ENCODE measurements at places on chromosomes 2 and 18. TPM values are rescaled to one million over a fixed set of nuclear protein-coding genes. Genes with fewer than 3 reads are reported as not detected.

DNA sequence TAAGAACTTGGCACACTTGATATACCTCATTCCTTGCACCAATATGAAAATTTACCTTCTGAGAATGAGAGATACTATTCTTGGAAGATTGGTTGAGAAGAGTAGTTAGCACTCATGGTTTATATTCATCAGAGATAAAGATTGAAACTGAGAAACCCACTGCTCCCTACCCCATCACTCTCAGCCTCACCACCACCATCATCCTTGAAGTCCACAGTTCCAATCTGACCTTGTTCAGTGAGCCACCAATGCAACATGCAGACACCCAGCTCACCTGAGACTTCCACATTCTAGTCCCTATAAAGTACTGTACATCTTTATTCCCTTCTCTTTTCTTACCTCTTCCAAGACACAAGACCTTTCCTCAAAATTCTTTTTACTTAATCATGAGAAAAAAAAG, 869.0 kb downstream of the TRIB2 start:
- H3K4me3 ChIP-seq, result no peak overlapping the region
- H3K27me3 ChIP-seq, result no peaks in the 10 kb centered on the region
- no peak overlapping the region for H3K27ac ChIP-seq
- DNase-seq, result no peak

The SAP130 gene
- 14.7 TPM for total RNA-seq

DNA sequence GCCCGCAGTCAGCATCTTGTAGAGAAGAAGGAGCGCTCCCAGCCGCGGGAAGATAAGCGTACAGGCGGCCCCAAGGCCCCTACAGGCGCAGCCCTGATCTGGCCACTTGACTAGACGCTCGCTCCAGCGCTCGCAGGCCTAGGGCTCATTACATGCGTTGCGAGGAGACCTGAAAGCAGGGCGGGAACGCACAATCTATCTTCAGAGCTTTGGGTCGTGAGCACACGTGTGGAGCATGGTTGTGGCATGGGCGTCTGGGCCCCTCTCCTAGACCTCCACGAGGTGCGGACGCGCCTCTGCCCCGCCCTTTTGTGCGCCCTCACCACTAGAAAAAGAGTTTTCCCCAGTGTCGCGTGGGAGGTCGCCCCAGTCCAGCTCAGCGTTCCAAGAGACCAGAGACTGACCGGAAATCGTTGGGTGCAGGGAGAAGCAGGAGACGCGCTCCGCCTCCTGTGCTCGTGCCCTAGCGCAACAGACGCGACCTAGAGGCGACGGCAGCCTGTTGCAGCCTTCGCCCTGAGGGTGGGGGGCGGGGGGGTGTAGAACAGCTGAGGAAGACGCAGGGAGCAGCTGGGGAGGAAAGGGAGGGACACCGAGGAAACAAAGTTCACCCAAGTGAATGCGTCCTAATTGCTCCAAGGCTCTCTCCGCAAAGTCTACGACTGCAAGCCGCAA, 12.6 kb downstream of the NR4A2 start:
- H3K4me1 ChIP-seq, result no peaks in the 10 kb centered on the region
- H3K27ac ChIP-seq, result peak overlapping the region; percentile 87
- H3K36me3 ChIP-seq, result no peaks in the 10 kb centered on the region
- peak; percentile 88 for DNase-seq
- peak overlapping the region; percentile 14 for H3K4me3 ChIP-seq
- no peaks in the 10 kb centered on the region for H3K27me3 ChIP-seq

DNA sequence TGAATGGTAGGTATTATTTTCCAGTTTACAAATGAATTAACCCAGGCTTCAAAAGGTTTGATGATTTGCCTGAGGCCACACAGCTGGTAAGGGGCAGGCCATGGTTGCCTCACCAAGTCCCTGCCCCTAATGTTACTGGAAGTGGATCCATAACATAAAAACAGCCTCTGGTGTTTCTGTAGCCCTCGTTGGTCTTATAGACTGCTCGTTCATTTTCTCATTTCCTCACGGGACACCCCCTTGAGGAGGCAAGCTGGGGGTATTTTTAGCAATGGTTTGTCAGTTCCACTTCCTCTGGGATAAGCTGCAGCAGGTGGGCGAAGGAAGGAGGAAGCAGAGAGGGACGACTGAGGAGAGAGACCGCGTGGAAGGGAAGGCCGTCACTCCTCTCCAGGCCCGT, 32.9 kb upstream of the NDUFV2 start:
- no peak overlapping the region for H3K27ac ChIP-seq
- peaks cover 4% of the 10 kb centered on the region for H3K4me1 ChIP-seq
- H3K27me3 ChIP-seq, result no peaks in the 10 kb centered on the region
- DNase-seq, result no peak

DNA sequence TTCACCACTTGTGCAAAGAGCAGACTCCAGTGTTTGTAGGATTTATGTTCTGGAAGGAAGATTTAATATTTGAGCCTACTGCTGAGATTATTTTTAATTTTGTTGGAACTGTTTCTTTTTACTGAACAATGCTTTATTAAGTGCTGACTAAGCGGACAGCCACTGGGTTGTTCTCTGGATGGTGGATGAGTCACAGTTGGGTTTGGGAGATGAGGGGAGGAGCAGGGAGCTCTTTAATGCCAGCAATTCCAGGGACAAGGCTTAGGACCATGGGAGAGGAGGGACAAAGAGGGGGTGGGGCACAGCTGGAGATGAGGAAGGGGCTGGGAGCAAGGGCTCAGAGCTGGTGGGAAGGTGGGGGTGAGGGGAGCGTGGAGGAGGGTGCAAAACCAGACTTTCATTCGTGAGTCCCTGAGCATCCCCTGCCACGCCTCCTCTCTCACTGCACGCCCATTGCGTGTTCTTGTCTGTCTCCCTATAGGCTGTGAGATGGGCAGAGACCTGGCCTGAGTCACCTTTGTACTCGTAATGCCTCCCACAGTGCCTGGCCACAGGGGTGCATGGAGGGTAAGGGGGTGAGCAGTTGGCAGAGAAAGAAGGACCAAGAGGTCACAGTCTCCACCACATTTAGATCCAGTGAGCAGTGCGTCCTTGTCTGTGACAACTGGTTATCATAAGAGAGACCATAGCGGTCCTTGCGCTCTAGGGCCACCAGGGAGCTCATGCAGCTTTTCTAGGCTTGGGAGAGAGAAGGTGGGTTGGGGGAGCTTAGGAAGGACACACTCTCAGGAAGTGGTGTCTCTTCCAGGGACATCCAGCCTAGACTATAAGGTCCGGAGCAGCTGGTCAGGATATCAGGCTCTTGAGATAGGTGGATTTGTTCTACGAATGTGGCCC, 18.4 kb downstream of the SLC4A3 start:
- H3K4me1 ChIP-seq, result no peaks in the 10 kb centered on the region
- DNase-seq, result no peak
- no peak overlapping the region for H3K4me3 ChIP-seq

- no peaks in the 10 kb centered on the region for H3K27me3 ChIP-seq
- H3K36me3 ChIP-seq, result no peaks in the 10 kb centered on the region
- DNase-seq, result no peak
- H3K27ac ChIP-seq, result no peak overlapping the region
- H3K4me1 ChIP-seq, result no peaks in the 10 kb centered on the region
Observed at GRCh38 chr2:70753902-70754301, 14.1 kb downstream of the ADD2 start.

The GNLY gene
- not detected for total RNA-seq

The C2orf66 gene
- not detected for total RNA-seq

- no peaks in the 10 kb centered on the region for H3K27me3 ChIP-seq
- H3K4me3 ChIP-seq, result no peak overlapping the region
- H3K36me3 ChIP-seq, result no peaks in the 10 kb centered on the region
- H3K4me1 ChIP-seq, result peaks cover 5% of the 10 kb centered on the region
- no peak overlapping the region for H3K27ac ChIP-seq
Observed at GRCh38 chr2:85194780-85195480, 61.7 kb downstream of the TCF7L1 start.

The CTAGE1 gene
- total RNA-seq, result not detected

The KCNK3 gene
- total RNA-seq, result 5.6 TPM

- H3K27ac ChIP-seq, result no peak overlapping the region
- H3K4me3 ChIP-seq, result no peak overlapping the region
- DNase-seq, result no peak
Observed at GRCh38 chr2:235183786-235184185, 232.0 kb downstream of the SH3BP4 start.

DNA sequence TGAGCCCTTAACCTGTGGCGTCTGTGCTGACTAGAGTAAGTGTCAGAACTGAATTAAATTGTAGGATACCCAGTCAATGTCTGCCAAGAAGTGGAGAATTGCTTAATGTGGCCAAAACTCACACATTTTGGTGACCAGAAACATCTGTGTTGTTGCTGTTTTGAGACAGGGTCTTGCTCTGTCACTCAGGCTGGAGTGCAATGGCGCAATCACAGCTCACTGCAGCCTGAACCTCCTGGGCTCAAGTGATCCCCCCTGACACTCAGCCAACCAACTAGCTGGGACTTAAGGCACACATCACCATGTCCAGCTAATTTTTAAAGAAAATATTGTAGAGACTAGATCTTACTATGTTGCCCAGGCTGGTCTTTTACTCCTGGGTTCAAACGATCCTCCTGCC, 34.4 kb upstream of the RTN4 start:
- H3K27ac ChIP-seq, result no peak overlapping the region
- DNase-seq, result no peak
- H3K27me3 ChIP-seq, result no peaks in the 10 kb centered on the region

DNA sequence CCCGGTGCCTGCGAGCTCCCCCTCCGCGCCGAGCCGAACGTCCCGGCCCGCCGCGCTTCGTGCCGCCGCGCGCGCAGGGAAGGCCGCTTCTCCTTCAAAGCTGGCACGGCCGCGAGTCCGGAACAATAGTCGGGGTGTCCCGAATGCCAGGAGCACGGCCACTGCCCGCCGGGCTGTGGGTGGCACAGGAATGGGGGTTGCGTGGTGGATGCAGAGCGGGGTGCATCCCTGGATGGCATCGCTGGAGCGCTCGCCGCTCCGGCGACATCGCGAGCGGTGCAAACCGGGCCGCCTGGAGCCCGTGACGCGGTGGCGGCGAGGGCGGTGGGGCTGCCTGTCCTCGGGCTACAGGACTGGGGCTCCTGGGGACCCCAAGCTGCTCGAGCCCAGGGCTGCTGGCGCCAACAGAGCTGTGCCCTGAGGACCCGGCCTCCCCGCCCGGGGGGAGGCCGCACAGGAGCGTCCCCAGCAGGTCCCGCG, 1.1 kb upstream of the SATB2 start:
- peak overlapping the region; percentile 50 for H3K27ac ChIP-seq
- H3K27me3 ChIP-seq, result peaks cover 60% of the 10 kb centered on the region
- H3K4me1 ChIP-seq, result peaks cover 29% of the 10 kb centered on the region
- H3K36me3 ChIP-seq, result no peaks in the 10 kb centered on the region

- no peaks in the 10 kb centered on the region for H3K4me1 ChIP-seq
- no peaks in the 10 kb centered on the region for H3K36me3 ChIP-seq
- H3K27me3 ChIP-seq, result no peaks in the 10 kb centered on the region
- H3K27ac ChIP-seq, result no peak overlapping the region
Observed at GRCh38 chr2:229230256-229230655, 40.8 kb downstream of the PID1 start.

DNA sequence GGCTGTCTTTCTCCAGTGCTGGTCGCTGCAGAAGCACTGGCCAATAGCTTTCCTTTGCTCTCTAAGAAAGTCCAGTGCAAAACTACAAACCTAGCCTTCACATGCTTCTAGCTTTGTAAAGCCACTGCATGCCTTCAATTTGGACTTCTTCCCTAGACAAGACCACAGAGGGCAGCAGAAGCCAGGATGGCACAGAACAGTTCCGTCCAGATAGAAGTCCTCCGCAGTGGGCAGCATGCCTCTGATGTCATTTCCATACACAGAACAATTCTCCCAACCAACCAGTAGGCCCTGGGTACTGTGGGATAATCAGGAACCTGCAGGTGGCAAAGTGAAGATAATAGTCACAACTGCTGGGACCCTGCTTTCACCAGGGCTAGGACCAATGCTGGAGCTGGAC, 3.3 kb downstream of the ST6GAL2 start:
- peaks cover 15% of the 10 kb centered on the region for H3K4me1 ChIP-seq
- H3K4me3 ChIP-seq, result no peak overlapping the region
- no peaks in the 10 kb centered on the region for H3K27me3 ChIP-seq
- H3K36me3 ChIP-seq, result no peaks in the 10 kb centered on the region

GRCh38 chr2:230906471-230907230, 18.4 kb downstream of the GPR55 start:
- H3K4me3 ChIP-seq, result no peak overlapping the region
- no peak for DNase-seq
- H3K27me3 ChIP-seq, result no peaks in the 10 kb centered on the region

GRCh38 chr2:1170711-1171110, 220.1 kb downstream of the SNTG2 start:
- no peaks in the 10 kb centered on the region for H3K27me3 ChIP-seq
- H3K27ac ChIP-seq, result peak overlapping the region; percentile 30
- no peaks in the 10 kb centered on the region for H3K4me1 ChIP-seq
- DNase-seq, result no peak
- H3K4me3 ChIP-seq, result no peak overlapping the region
- H3K36me3 ChIP-seq, result no peaks in the 10 kb centered on the region

DNA sequence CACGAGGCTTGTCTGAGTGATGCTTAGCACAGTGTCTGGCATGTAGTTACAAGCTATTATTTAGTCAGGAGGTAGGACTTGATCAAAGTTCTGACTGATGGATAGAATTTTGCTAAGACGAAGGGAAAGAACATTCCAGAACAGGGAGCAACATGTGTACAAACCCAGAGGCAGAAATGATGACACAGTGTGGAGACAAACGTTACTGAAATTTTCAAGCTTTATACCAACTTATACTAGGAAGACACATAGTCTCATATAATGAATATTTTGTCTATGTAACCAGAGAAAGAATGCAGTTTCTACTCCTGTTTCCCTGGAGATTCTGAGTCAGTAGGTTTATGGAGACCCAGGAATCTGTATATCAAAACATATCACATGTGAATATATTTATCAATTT, 123.4 kb downstream of the FAM124B start:
- H3K27me3 ChIP-seq, result no peaks in the 10 kb centered on the region
- no peak for DNase-seq
- H3K4me1 ChIP-seq, result no peaks in the 10 kb centered on the region
- no peak overlapping the region for H3K4me3 ChIP-seq

GRCh38 chr2:133130548-133131246, 437.6 kb downstream of the NCKAP5 start:
- H3K27ac ChIP-seq, result no peak overlapping the region
- no peaks in the 10 kb centered on the region for H3K4me1 ChIP-seq
- no peaks in the 10 kb centered on the region for H3K27me3 ChIP-seq
- H3K4me3 ChIP-seq, result no peak overlapping the region
- no peaks in the 10 kb centered on the region for H3K36me3 ChIP-seq

GRCh38 chr18:58303363-58303762, 259.3 kb downstream of the NEDD4L start:
- H3K36me3 ChIP-seq, result no peaks in the 10 kb centered on the region
- H3K4me3 ChIP-seq, result no peak overlapping the region
- no peak overlapping the region for H3K27ac ChIP-seq
- peaks cover 7% of the 10 kb centered on the region for H3K4me1 ChIP-seq

DNA sequence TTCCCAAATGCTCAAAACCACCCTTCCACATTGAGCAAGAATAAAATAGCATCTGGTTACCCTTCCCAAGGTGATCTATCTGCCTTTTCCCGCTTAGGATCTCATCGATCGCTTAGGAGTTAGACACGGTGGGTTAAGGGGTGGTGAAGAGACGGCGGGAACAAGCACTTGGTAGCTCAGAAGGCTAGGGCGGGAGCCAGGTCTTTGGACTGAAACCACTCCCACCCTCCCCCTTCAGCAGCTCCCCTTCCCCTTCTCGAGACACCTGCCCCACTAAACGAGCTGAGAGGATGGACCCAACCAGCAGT, 513 bp downstream of the THOC1 start:
- H3K27me3 ChIP-seq, result no peaks in the 10 kb centered on the region
- peaks cover 14% of the 10 kb centered on the region for H3K36me3 ChIP-seq
- peak overlapping the region; percentile 68 for H3K4me3 ChIP-seq
- peaks cover 17% of the 10 kb centered on the region for H3K4me1 ChIP-seq
- peak; percentile 31 for DNase-seq
- peak overlapping the region; percentile 86 for H3K27ac ChIP-seq
